Immature natural killer cell (primary cell): ENCODE measurements at places on chromosomes 16 and 17.

DNA sequence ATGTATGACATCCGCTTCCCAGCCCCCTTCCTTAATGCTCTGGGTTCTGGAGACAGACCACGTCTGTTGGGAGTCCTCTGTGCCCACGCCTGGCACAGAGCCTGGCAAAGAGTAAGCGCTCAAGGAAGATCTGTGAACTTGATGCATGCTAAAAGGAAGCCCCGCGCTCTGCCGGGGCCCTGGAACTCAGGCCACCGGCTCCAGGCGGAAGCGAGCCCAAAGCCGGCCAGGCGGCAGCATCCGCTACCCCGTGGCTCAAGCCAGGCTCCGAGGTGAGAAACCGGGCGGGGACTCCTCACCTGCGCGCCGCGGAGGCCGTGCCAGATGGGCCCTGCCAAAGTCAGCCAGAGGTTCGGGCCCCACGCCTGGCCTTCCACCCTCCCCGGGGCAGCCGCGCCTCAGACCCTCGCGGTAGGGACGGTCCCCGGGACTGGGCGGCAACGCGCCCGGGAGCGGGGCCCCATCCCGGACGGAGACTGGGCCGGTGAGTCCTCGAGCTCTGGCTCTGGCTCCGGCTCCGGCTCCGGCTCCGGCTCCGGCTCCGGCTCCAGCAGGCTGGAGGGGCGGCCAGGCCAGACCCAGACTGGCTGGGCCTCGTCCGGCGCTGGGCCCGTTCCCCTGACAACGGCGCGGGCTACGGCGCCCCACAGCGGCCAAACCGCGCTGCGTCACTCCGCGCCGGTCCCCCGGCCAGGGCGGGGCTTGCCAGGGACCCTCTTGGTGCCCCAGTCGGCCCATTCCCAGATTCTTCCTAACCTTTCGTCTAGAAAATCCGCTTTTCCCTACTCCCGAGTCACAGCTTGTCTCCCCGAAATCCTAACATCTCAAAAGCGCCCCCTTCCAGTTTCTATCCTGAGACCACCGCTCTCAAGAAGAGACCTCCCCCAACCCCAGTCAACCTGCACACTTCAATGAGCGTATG is at the start of gene ZDHHC1:
TSS of gene ZDHHC1 (minus strand) at position 606 of the 922 bp plus-strand sequence. CDS start 8,702 bp downstream, outside the sequence.
- DNase-seq = peak; percentile 61

DNA sequence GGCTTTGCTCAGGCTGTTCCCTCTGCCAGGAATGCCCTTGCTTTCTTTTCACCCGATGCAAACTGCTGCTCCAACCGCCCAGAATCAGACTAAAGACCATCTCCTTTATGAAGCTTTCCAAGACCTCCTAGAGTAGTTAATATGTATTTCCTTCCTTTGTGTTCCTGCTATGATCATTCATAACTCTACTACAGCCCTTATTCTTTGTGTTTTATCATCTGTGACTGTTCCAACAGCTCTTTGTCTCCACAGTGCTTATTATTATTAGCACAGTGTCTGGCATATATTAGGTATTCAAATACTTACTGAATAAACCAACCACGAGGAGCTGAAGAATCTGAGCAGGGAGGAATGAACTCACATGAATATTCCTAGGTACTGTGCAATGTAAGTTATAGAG is 7.6 kb downstream of the PSME3IP1 start:
- DNase-seq = no peak

- DNase-seq = no peak
Measured at GRCh38 chr17:77223642-77224420, 83.1 kb downstream of the SEC14L1 start.

- no peak for DNase-seq
Measured at GRCh38 chr16:81608523-81609209, 164.1 kb downstream of the CMIP start.

DNA sequence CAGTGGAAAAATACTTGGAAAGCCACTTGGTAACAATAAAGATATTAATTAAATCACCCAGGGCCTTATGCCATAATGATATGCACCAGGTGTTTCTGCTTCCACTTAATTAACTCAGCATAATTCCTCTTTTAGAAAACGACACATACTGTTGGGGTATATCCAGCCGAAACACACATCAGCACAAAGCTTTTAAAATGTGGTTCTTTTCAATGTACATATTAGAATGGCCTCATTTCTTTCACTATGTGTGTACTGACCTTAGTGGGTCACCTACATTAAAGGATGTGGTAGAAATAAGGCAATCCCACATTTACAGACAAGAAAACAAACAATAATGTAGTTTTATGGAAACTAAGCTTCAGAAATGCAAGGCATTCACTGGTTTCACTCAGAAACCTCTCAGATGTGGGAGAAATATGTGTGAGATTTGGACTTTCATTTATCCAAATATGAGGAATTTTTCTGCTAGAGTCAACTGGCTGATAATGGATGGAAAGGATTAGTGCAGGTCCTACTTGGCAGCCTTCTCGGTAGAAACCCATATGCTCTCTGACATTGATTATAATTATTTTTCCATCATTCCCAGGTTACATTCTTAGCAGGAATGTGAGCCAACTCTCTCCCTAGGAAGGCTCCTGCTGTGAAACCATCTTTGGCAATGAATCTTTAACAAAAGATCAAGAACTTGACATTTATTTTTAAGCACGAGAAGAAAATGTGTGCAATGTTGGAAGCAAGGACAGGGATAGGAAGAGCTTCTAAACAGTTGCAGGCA is 66.7 kb upstream of the DHX40 start:
- DNase-seq = no peak

DNA sequence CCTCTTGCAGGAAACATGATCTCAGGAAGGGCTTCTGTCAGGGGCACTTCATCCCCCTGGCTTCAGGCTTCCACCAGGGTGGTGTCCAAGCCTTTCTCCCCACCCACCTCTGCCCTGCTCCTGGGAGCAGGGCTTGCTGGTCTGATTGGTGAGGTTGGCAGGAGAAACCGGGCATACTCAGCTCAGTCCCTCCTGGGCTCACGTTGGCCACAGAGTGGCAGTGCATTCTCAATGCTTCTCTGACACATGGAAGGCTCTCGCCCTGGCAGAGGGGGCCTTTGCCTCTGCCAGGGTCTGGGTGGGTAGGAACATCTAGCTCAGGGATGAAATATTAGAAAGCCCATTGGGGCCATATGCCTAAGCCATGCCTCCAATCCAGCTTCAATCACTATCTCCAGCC is 142.8 kb downstream of the AXIN2 start:
- DNase-seq = no peak

DNA sequence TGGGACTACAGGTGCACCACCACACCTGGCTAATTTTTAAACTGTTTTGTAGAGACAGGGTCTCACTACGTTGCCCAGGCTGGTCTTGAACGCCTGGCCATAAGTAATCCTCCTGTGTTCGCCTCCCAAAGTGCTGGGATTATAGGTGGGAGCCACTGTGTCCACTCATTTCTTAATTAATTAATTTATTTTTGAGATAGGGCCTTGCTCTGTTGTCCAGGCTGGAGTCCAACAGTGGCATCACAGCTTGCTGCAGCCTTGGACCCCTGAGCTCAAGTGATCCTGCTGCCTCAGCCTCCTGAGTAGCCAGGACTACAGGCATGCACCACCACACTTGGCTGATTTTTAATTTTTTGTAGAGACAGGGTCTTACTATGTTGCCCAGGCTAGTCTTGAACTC is 47.1 kb upstream of the TRAP1 start:
- no peak for DNase-seq

DNA sequence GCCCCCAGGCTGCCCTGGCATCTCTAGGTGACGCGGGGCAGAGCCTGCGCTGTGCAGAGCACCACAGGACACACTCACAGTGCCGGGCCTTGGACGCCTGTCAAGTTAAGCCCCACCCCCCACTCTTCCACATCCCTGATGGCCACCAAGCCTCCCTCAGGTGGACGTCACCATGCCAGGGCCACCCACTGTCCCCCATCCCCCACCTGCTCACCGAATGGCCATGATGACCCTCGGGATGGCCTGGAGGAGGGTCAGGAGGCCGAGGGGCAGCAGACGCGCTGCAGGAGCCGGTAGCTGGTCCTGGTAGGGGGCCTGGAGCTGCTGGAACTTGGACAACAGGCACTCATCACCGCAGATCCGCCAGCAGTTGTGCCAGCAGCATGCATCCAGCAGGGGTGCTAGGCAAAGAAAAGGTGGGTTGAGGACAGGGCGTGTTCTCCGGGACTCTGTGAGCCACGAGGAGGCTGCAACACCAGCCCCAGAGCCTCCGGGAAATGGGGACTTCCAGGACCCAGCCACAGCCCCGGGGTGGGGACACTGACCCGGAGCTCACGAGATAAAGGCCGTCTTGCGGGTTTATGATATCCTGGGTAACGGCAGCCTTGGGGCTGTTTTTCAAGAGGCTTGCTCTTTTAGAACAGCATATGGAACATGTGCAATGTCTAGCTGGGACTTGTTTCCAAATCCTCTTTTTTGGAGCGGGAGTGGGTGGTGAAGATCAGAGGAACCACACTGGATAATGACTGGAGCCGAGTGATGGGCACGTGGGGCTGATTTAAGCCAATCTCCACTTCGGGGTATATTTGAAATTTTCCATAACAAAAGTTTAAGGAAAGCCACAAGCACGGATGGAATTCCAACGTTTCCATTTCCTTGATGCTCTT is 11.4 kb downstream of the C16orf95 start:
- DNase-seq = no peak

DNA sequence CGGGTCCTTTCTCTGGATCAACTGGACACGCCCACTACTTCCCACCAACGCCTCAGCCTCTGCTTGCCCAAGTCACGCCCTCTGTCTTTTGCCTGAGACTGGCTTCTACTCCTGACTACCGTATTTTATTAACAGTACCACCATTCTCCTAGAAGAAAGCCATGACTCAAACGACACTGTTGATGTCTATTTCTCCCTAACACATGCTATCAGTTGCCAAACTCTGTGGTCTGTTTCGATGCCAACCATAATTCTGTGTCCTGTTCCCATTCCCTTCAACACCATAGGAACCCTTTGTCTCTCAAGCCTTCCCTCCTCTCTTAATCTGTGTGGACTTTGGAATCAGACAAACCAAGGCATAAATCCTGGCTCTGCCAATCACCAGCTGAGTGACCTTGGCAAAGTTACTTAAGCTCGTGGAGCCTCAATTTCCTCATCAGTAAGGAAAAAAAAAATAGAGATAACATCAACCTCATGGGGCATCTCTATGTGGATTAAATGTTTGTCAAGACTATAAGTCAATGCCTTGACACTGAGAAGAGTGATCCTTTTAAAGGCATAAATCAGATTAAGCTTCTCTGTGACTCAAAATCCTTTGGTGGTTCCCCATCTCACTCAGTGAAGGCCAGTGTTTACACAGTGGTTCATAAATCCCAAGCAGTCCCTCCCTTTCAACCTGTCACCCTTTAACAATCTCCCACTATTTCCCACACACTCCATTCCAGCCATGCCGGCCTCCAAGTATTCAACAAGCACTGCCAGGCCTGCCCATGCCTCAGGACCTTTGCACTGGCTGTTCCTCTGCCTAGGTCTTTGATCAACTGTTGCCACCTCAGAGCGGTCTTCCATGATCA is 45.6 kb downstream of the ERN1 start:
- DNase-seq = no peak

GRCh38 chr16:17275076-17276009 is 195.4 kb downstream of the XYLT1 start:
- DNase-seq = no peak

GRCh38 chr17:60318326-60318725 is 73.6 kb downstream of the USP32 start:
- DNase-seq = no peak

DNA sequence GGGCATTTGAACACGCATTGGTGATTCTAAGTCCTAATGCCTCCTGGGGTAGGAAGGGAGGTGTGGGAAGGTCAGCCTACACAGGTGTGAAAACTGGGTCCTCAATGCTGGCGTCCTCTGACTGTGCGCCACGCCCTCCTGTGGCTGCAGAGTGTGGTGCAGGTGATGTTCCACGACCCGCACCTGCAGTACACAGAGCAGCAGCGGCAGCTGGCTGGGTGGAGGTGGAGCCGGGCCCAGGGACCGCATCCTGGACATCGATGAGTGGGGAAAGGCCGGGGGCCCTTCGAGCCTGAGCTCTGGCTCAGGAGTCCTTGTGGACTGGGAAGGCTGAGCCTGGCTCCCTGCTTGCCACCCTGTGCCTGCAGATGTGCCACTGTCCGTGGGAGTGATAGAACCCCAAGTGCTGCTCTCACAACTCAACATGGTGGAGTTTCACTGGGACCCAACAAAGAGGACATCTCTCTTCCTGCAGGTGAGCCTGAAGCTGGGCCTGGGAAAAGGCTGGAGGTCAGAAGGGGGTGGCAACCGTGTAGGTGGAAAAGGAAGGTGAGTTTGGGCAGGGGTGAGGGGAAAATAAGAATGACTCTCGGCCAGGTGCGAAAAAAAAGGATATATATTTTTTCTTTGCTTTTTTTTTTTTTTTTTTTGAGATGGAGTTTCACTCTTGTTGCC is 14.0 kb upstream of the STAC2 start:
- peak; percentile 38 for DNase-seq

- no peak for DNase-seq
Measured at GRCh38 chr17:80716986-80717719, 172.5 kb downstream of the RPTOR start.

DNA sequence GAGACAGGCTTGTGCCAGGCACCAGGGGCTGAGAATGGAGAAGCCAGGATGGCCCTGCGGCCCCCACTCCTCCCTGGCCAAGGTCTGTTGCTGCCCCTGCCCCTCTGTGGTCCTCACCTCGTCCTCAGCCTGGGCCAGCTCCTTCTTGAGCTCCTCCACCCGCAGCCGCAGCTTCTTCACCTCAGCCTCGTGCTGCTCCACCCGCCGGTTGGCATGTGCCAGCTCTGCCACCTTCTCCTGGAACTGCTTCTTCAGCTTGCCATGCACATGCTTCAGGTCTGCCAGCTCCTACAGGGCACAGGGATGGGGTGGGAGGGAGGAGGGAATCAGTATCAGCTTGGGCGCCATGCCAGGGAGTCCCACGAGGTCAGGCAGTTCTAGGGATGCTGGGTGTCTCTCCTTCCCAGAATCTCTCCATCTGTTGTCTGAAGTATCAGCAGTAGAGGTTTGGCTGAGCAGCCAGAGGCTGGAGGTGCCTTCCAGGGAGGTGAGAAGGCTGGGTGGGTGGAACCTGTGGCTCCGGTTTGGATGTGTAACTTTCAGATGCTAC is 20.1 kb downstream of the CCDC102A start:
- DNase-seq = no peak

- DNase-seq = no peak
Measured at GRCh38 chr17:42530952-42531454, 5.0 kb upstream of the NAGLU start.

- DNase-seq = no peak
Measured at GRCh38 chr17:71632328-71632727, 488.5 kb upstream of the SOX9 start.

GRCh38 chr16:83774066-83774465 is 33.7 kb upstream of the HSBP1 start:
- no peak for DNase-seq

GRCh38 chr17:55898195-55898594 is 147.3 kb downstream of the PCTP start:
- DNase-seq = no peak
